CD8-positive, alpha-beta T cell (primary cell): ENCODE measurements at places on chromosomes 5 and 9.

DNA sequence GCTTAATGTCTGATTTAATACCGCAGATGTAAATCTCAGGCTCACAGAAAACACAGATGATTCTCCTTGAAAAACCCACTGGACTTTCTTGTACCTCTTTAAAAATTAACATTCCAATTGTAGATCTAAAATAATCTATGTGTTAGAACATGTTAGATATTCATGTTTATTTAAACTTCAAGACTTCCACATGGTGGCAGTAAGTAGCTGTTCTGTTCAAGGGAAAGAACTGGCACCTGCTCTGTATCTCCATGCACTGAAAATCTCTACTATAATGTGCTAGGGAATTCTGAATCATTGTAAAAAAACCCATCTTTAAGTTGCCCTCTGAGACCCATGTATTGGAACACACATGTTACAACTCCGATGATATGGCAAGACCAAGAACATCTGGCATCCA, 366.9 kb downstream of the DMRTA1 start:
- DNase-seq = no peak

- DNase-seq = no peak
Measured at GRCh38 chr9:125524583-125525355, 182.2 kb downstream of the MAPKAP1 start.

DNA sequence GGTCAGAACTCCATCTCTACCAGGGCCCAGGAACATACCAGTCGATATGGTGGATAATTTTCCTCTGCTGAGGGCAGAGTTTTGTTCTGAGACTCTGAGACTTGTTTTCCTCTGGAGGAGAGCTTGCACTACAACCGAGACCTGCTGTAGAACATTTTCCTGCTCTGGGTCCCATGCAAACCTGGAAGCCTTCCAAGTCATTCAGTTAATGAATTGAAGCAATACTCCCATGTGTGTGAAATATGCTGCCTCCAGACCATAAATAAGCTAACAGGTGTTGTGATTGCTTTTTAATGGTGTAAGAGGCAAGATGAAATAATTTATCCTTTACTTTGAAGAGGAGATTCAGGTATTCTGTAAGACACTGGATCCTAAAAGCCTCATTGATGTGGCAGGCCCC, 372.8 kb downstream of the TMEM167A start:
- DNase-seq = no peak

DNA sequence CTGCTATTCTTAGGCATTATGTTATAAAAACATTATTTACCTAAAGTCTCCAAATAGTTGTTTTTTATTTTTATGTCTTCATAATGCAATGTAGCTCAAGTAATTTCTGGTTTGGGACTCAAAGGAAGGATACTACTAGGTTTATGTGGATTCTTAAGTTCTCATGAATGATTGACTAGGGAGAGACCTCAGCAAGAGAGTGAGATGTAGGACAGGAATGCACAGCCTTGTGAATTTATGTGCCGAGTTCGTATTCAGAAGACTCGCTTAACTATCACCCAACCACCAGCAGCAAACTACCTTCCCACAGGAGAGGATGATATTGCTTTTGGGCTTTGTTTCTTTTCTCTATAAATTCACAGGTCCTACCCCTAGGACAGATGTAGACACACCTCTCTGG, 282.9 kb downstream of the ARHGEF28 start:
- no peak for DNase-seq

DNA sequence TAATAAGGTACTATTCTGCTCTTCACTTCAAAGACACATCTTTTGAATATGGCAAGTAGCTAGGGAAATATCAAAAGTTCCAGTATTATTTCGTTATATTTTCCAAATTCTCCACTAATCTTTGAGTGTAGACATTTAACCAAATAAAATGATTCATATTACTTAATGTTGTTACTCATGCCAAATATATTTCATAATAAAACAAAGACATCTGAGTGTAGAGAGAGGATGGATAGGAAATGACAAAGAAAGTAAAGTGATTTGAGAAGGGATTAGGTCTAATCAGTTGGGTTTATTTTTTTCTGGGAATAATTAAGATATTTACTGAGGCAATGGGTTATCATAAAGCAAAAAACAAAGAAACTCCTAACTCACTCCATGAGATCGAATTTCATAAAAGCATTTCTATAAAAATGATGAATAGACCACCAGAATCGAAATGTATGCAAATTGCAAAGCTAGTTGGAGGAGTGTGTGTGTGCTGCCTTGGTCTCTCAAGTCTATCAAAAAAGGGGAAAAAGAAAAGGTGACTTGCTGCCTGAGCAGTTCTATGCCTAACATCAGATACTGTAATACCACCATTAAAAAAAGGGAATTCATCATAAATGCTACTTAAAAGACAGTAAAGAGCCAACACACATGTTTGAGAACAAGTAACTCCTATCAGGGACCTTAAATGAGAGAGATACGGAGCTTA, 255.5 kb downstream of the PDE4D start:
- DNase-seq = no peak

DNA sequence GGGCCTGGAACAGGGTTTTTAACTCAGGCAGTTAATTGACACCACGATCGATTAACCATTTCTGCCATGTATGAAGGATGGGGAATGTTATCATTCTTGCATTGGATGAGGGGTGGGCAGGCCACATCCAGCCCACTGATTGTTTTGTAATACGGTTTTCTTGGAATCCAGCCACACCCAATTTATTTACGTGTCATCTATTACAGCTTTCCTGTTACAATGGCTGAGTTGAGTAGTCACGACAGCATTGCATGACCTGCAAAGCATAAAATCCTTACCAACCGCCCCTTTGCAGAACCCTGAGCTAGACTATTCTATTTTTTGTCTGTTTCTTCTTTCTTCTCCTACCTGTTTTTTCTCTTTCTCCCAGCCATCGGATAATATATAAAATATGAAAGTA, 122.0 kb upstream of the STC2 start:
- no peak for DNase-seq

GRCh38 chr5:180209137-180209581, at the start of gene RASGEF1C:
Gene RASGEF1C (minus strand): TSS chr5:180209211. CDS start chr5:180138052, 71,159 bp downstream.
- peak; percentile 80 for DNase-seq

DNA sequence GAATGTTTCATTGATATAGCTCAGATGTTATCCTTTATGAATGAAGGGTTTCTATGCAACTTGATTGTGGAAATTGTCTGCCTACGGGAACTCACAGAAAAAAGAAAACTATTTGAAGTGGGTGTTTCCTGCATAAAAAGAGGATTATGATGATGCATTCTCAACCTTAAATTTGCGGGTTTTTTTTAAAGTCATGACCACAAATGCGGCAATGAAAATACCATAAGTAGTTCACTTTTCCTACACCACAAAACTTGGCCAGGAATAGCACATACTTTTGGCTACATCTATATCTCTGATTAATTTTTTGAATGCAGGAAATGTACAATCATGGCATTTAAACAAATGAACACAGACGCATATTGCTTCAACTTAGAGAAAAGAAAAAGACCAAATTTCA, 754.7 kb downstream of the DTWD2 start:
- no peak for DNase-seq

GRCh38 chr5:177290816-177291596, 12.5 kb downstream of the RAB24 start:
- no peak for DNase-seq

DNA sequence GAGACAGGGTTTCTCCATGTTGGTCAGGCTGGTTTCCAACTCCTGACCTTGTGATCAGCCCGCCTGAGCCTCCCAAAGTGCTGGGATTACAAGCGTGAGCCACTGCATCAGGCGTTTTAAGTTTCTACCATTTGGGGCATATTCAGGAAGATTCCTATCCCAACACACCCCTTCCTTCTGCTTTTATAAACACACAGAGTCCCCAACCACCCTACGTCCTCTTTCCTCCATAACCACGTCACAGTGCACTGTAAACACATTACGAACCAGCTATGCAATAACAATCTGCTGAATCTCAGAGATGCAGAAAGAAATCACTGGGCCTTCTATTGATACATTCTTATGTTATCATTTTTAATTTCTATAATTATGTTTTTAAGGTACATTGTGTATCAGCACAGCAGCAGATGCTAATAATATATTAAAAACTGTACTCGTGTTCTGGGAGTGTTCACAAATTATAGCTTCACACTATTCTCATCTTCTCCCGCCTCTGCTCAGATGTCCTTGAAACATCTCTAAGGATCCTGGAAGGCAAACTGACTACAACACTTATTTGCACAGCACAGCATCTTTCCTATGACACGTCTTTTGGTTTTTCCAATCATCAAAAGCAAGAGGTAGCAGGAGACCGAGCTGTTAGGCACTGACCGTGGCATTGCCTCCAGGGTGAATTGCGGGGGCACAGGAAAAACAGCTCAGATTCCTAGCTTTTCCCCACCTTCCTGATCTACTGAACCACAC, 60.2 kb downstream of the KCNIP1 start:
- no peak for DNase-seq

DNA sequence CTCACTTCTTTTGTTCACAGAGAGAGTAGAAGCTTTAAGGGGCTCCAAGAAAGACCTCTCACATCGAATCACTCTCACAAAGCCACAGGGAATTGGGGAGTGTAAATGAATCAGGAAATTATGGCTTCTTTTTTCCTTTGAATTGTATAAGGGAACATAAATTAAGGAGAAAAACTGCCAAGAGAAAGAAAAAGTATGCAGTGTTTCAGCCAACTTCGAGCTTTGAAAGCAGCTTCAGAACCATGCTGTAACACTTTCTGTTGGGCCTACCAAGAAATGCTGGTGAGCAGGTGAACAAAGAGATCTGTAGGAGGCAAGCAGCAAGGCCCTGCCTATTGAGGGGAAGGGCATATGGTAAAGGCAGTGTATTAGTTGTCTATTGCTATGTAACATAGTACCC, 33.4 kb upstream of the CTNNA1 start:
- no peak for DNase-seq

DNA sequence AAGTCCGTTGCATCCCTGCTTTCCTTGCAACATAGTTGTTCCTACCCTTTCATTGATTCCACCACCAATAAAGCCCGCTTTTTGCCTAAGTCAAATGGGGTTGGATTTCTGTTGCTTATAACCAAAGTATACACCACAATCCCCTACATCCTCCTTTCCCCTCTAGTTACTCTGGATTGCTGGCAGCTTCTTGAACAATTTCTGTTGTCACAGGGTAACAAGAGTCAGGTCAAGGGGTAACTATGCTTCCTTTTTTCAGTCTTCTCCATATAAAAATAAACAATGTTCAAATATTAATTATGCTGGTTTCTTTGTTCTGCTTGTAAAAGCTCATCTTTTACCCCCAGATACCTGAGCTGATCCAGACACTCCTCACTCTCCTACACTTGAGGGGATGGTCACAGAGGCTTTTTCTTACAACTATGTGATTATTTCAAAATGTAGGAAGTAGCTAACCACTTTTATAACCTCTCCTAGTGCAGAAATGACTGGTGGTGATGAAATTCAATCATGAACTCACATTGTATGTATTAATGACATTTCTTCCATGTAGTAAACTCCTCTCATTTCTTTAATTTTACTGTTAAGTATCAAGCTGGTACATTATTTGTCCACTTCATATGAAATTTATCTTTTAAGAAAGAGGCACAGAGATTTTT, 136.5 kb downstream of the SNX18 start:
- DNase-seq = no peak

DNA sequence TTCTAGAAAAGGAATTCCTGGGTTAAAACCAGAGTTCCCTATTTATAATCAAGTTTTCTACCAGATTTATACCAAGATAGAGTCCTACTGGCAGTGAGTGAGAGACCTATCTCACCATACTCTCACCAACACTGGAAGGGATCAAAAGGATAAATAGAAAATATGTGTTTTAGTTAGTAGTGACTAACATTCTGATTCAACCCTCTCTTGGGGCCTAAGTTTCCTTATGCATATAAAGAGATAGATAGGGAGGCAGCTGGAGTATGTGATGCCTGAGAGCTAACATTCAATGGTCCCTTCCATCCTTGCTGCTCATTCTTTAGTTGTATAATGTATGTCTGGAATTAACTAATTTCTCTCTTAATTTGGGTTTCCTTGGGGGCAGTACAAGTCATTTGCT, 32.0 kb downstream of the CKMT2 start:
- no peak for DNase-seq

DNA sequence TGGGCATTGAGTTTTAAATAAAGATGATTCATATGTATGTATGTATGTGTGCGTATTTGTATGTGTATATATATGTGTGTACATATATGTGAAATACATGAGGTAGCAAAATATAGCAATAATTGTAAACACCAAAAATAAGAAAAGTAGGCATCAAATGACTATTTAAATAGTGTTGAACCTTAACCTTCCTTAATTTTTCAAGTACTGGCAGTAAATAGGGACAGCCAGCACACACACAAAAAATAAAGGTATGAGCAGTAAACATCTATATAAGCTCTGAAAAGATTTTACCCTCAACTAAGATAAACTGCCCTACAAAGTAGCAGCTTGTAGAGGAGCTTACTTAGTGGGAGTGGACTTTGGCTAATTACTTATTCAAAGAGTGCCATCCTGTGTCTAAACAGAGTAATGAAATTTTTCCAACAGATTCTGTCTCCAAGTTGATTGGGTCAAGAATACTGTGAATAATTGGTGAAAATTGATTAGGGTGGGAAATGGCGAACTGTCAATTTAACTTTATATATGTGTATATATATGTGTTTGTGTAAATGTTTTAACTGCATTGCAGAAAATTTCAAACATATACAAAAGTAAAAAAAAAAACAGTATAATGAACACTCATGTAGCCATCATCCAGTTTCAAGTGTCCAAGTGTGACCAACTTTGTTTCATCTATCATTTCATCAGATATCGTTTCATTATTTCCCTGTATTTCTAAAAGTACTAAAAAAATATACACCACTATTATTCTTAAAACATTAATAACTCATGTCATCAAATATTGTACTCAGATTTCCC, 2.0 kb upstream of the ADAMTS6 start:
- no peak for DNase-seq
